ENCODE measurements at places on chromosomes 12 and 14.

GRCh38 chr14:100671906-100672305 is 54.8 kb upstream of the DLK1 start:
- DNase-seq, result no peak

GRCh38 chr14:93316716-93317115 is 16.1 kb downstream of the BTBD7 start:
- no peak for DNase-seq

- peak; percentile 15 for DNase-seq
These were observed 916 bp upstream of the CHPT1 start for GRCh38 chr12:101696251-101697196.

DNA sequence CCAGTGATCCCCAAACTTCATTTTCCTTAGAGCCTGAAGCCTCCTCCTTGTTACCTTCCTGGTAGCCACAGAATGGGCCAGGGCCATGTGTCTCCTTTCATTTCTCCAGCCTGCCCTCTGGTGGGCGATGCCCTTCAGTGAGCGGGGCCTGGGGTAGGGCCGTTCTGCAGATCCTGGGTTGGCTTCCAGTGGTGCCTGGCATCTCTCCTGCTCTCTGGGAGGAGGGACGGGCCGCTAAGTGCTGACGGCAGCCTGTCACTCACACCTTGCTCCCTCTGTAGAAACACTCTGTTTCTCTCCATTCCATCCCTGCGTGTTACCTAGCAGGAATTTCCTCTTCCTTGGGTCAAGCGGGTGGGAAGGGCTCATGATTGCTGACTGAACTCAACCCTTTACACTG is 232.1 kb downstream of the CACNA1C start:
- DNase-seq, result no peak

GRCh38 chr12:122318607-122319605 is 52.6 kb upstream of the VPS33A start:
- no peak for DNase-seq

DNA sequence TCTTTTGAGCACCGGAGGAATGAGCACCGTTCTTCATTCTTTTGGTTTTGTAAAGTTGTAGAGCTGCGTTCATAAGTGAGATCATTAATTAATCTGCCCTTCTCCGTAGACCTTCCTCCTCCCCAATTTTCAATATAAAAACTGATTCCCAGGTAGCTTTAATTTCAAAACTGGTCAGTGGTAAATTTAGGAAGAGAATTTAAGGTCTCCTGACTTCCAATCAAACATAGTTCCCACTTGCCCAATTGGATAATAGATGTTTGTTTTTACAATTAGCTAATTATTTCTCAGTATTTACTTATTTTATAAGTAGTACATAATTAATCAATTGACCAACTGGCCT is 27.2 kb upstream of the YBX3 start:
- DNase-seq, result no peak

DNA sequence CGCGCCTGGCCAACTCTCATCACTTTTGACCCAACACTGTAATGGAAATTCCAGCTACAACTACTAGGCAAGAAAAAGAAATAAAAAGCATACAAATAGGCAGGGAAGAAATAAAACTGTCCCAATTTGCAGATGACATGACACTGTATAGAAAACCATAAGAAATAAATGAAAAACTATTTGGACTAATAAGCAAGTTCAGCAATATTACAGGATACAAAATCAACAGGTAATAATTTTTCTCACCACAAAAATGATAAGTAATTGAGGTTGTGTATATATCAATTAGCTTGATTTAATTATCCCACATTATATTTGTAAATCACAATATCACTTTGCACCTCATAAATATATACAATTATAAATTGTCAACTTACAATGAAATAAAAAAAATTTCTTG is 41.9 kb upstream of the OASL start:
- no peak for DNase-seq

GRCh38 chr12:50720501-50720900 is 43.4 kb upstream of the ATF1 start:
- no peak for DNase-seq

GRCh38 chr14:96852823-96853422 is 55.7 kb downstream of the VRK1 start:
- no peak for DNase-seq

GRCh38 chr12:5308216-5308615 is 123.7 kb upstream of the NTF3 start:
- DNase-seq, result no peak

DNA sequence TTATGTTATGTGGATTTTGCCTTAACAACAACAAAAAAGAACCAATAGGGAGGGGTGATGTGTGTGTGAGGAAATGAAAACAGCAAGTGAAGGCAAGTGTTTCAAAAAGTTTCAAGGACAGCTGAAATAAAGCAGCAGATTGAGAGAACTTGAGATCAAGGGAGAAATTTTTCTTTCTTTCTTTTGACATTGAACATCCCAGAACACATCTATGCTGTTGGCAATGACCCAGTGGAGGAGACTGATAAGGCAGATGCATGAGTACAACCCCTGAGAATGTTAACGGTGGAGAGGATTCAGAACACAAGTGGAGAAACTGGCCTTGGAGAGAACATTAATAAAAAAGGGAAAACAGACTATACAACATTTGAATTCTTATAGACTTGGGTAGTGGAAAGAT is 2.9 kb downstream of the LLPH start:
- DNase-seq, result no peak

DNA sequence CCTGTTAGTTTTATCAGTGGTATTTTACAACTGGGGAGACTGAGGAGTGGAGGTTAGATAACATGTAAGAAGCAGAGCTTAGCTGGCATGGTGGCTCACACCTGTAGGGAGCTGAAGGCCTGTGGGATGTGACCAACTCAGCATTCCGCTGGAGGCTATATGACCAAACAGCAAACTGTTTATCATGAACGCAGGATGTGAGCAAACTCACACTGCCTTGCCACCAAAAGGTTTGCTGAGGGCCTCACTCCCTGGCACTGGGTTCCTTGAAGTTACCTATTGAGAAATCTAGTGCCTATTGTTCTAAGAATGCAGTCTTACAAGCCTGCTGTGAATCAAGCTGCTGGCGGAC is 23.4 kb downstream of the JKAMP start:
- DNase-seq, result no peak

- DNase-seq, result no peak
These were observed 12.9 kb upstream of the SLC24A4 start for GRCh38 chr14:92309968-92310530.

- DNase-seq, result no peak
These were observed 38.8 kb upstream of the LRRC10 start for GRCh38 chr12:69649529-69649928.

DNA sequence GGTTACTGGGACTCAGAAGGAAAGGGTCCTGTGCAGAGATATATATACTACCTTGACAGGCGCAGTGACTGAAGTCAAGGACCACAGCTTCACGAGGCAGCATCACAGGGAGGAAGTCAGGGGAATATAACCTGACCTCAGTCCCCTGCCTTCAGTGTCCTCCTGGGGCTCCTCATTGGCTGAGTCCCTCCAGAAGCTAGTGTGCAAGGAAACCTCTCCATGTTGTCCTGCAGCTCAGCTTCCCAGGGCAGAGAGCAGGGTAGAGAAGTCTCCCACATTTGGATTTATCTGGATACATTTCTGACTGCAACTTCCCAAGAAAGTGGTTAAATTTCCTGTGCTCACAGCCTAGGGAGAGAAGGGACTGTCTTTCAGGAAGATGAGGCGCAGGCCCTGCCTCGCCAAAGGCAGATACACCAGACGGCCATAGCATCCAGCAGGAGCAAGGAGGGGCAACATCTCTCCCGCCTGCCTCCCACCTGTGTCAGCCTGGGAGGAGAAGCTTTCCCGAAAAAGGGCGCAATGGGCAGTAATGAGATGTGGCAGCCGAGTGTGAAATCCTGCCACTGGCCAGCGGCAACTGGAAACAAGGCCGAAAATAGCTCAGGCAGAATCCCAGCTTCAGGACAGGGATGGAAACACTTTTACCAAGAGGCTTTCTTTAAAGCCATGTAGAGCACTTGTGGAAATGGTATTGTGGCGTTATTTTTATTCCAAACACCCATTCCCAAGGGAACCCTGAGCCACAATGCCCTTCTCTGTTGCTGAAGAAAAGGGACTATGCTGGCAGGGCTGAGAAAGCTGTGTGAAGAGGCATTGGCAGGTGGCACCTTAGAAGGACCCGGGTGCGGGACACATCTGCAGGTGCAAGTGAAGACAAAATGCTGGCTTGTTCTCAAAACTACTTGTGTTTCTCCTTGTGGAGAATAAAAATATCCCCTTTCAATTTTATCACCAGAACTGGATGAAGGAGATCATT is 54.9 kb upstream of the HIF1A start:
- no peak for DNase-seq

Data from activated CD8-positive, alpha-beta memory T cell treated with anti-CD3 and anti-CD28 coated beads, Interleukin-2, amount 50 U/mL, for 4 hours (primary cell).